ENCODE measurements at places on chromosomes 12 and 14. TPM values are rescaled to one million over a fixed set of nuclear protein-coding genes. Genes with fewer than 3 reads are reported as not detected.

Gene EPYC
- not detected for total RNA-seq

Gene SERPINA1
- total RNA-seq, result 10.5 TPM

Gene GPRC5D
- total RNA-seq, result not detected

Gene LLPH
- total RNA-seq, result 0.29 TPM

Gene PNP
- total RNA-seq, result 11.3 TPM

Gene MYO1H
- total RNA-seq, result not detected

Gene NELL2
- total RNA-seq, result 133 TPM

Gene SCYL2
- 22.3 TPM for total RNA-seq

- H3K36me3 ChIP-seq, result no peaks in the 10 kb centered on the region
- DNase-seq, result no peak
- peaks cover 66% of the 10 kb centered on the region for H3K4me1 ChIP-seq
- H3K27ac ChIP-seq, result no peak overlapping the region
- H3K4me3 ChIP-seq, result no peak overlapping the region
Observed at GRCh38 chr14:101873076-101873825, 91.1 kb upstream of the DYNC1H1 start.

DNA sequence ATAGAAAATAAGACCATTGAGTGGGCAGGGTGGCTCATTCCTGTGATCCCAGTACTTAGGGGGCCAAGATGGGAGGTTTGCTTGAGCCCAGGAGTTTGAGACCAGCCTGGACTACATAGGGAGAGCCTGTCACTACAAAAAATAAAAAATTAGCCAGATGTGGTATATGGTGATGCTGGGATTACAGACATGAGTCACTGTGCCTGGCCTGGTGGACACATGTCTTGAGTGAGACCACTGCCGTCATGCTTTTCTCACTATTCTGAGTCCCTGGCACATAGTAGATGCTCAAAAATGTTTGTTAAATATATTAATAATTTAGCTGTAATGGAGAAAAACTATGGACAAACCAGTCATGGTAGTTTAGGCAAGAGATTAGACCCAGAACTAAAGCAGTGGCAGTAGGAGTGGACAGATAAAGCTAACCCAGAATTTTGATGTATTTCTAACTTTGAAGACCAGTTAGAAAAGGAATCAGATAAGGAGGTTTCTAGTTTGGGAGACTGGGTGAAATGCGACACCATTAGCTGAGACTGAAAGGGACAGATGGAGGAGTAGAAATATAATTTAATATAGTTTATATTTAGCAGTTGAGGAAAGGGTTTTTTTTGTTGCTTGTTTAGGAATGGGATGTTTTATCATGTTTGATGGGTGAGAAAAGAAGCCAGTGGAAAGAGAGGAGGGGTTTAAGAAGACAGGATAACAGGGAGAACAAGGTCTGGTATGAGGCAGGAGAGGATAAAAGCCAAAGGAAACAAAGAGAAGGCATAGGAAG lies 7.4 kb upstream of the PTGES3 start:
- no peaks in the 10 kb centered on the region for H3K27me3 ChIP-seq
- DNase-seq, result no peak
- H3K4me3 ChIP-seq, result no peak overlapping the region

DNA sequence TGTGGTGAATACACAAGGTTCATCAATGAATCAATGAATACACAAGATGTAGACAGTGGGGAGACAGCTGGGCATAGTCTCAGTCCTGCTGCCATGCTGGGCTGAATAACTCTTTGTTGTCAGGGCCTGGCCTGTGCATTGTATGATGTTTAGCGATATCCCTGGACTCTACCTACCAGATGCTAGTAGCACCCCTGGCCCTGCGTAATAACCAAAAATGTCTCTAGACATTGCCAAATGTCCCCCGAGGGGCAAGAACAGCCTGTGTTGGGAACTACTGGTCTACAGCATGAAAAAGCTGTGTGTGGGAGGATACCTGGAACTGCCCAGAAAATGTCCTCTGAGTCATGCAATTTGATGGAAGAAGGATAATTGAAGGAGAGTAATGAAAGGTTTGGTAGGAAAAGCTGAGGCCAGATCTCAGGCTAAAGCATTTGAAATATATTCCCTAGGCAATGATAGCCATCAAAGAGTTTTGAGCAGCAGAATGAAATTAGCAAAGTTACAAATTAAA lies 128.2 kb downstream of the TMEM30B start:
- no peaks in the 10 kb centered on the region for H3K4me1 ChIP-seq
- no peak for DNase-seq
- H3K36me3 ChIP-seq, result no peaks in the 10 kb centered on the region
- no peak overlapping the region for H3K27ac ChIP-seq

DNA sequence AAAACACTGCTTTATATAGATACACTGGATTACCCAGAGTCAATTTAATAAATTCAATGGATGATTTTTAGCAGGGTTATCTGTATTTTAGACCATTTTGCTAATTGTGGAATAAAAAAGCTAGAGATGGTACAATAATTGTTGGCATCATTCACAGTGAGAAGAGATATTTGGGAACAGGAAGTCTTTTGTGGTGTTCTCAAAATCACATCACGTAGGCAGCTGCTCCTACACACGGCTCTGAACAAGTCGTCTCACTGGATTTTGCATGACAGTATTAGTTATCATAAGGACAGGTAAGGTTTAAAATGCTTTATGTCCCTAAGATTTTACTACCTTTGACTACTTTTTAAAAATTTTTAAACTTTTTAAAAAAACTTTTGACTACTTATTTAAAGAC lies 52.0 kb downstream of the PAPLN start:
- peaks cover 73% of the 10 kb centered on the region for H3K36me3 ChIP-seq
- H3K27ac ChIP-seq, result no peak overlapping the region
- H3K4me3 ChIP-seq, result no peak overlapping the region
- peaks cover 5% of the 10 kb centered on the region for H3K4me1 ChIP-seq
- no peak for DNase-seq

DNA sequence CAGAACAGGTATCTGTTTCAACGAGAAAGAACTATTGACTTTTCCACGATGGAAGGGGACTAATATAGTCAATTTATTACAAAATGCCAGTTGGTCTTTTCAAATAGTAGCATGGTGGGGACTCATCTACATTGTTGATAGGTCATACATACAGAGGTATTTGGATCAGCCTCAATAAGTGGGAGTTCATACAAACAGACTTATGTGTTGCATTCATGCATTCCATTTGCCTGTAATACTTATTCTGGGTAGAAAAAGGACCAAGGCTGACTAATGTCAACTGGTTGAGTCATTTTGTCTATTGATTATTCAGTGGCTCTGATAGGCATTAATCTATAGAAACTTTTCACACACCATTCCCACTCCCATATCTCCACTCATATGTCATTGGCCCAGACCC lies 41.5 kb upstream of the GLIPR1 start:
- no peak overlapping the region for H3K27ac ChIP-seq
- H3K36me3 ChIP-seq, result no peaks in the 10 kb centered on the region
- no peak for DNase-seq
- no peaks in the 10 kb centered on the region for H3K4me1 ChIP-seq
- H3K4me3 ChIP-seq, result no peak overlapping the region

GRCh38 chr12:55929306-55929791 lies 1.6 kb upstream of the DGKA start:
- H3K4me3 ChIP-seq, result no peak overlapping the region
- peak overlapping the region; percentile 96 for H3K27ac ChIP-seq
- H3K27me3 ChIP-seq, result no peaks in the 10 kb centered on the region
- peaks cover 83% of the 10 kb centered on the region for H3K4me1 ChIP-seq
- no peaks in the 10 kb centered on the region for H3K36me3 ChIP-seq

- peaks cover 27% of the 10 kb centered on the region for H3K4me1 ChIP-seq
- H3K27me3 ChIP-seq, result no peaks in the 10 kb centered on the region
- no peaks in the 10 kb centered on the region for H3K36me3 ChIP-seq
- peak; percentile 20 for DNase-seq
- peak overlapping the region; percentile 49 for H3K4me3 ChIP-seq
- peak overlapping the region; percentile 65 for H3K27ac ChIP-seq
Observed at GRCh38 chr12:40692765-40693206, 547 bp downstream of the CNTN1 start.

DNA sequence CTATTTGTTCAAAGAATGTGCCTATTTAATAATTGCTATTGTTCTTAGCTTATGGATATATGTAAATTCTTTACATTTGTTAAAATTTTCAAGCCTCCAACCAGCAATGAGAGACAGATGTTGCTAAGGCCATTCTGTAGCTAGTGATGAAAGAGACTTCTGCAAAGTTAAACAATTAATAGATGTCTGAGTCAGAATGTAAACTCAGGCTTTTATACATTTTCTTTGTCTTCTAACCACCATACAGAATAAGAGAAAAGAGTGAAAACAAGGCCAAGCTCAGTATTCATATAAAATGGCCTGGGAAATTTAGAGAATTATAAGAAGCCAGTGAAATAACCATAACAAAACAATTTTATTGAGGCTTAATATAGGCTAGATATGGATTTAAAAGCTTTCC lies 1102.3 kb upstream of the SEL1L start:
- no peaks in the 10 kb centered on the region for H3K36me3 ChIP-seq
- H3K4me3 ChIP-seq, result no peak overlapping the region
- no peaks in the 10 kb centered on the region for H3K4me1 ChIP-seq

DNA sequence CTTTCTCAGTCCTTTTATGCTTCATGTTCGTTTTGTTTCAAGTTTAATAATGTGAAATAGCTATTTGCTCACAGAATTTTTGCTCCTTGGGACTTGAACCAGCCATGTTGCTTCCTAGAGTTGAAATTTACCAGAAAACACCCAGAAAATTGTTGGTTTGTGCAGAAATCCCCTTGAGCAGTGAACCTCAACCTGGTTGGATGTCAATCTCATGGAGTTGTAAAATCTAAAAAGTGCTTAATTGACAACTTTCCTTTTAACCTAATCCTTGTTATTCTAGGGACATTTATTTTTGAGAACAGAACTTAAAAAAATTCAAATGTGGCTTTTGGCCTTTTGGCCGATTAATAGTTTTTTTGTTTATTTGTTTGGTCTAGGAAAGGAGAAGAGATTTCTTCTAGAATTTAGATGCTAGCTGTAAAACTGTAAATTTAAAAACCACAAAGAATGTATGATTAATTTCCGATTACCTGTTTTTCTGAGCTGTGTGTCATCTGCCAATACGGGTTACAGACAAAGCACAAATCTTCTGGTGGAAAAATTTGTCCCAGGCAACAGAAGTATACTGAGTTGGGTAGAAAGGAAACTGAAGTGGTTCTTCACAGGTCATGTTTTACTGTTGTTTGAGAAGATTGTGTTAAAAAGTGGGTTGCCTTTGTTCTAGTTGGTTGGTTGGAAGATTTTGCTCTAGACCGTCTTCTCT lies 154.4 kb downstream of the FUT8 start:
- H3K27me3 ChIP-seq, result no peaks in the 10 kb centered on the region
- peaks cover 15% of the 10 kb centered on the region for H3K36me3 ChIP-seq
- no peak overlapping the region for H3K4me3 ChIP-seq
- H3K4me1 ChIP-seq, result peaks cover 4% of the 10 kb centered on the region

DNA sequence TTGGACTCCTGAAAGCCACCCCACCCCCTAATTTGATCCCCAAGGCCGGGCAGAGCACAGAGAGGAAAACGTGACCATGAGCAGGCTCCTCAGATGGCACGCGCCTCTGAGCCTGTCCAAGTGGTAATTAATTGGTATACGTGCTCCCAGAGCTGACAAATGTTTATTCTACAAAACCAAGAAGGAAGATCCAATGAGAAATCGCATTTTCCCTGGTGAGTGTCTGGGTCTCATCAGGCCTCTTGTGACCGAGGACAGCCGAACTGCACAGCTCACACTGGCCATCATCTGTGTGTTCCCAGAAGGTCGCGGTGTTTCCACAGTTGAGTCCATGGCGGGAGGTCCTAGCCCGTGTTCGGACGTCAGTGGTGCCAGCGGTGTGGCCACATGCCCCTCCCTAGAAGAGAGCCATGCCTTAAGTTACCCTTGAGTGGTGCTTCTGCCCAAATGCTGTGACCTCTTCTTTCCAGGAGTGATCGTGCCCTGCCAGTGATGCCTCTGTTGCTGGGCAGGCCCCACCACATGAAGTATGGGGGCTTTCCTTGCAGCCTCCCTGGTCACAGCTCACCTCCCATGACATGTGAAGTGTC lies 317.5 kb upstream of the RTL1 start:
- H3K4me1 ChIP-seq, result no peaks in the 10 kb centered on the region
- H3K36me3 ChIP-seq, result no peaks in the 10 kb centered on the region
- no peak overlapping the region for H3K4me3 ChIP-seq
- H3K27ac ChIP-seq, result no peak overlapping the region

GRCh38 chr14:48140804-48141203 lies 465.4 kb upstream of the MDGA2 start:
- DNase-seq, result no peak
- H3K27me3 ChIP-seq, result no peaks in the 10 kb centered on the region
- no peak overlapping the region for H3K4me3 ChIP-seq
- no peaks in the 10 kb centered on the region for H3K4me1 ChIP-seq

DNA sequence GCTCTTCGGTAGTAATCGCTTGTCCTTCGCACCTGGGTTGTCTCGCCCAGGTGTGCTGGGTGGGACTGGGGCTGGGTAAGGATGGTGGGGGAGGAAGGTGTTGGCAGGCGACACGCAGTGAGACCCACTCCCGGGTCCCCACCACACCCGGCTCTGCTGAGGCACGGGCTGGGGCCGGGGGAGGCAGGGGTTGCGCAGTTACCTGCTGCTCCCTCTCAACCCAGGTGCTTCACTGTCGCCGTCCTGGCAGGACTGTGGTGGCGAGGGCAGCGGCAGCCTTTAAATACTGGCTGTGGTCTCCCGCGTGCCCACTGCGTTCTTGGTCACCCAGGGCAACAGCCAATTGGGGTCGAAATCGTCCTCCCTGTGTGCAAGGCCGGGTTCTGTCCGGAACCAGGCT lies at the start of gene CCER1:
CCER1 (minus strand) TSS at position 256 of the 400 bp plus-strand sequence. CDS start 434 bp downstream, outside the sequence.
- H3K27ac ChIP-seq, result no peak within 1 kb of the TSS
- H3K36me3 ChIP-seq, result no peaks in the 10 kb centered on the region
- DNase-seq, result no peak
- no peaks in the 10 kb centered on the region for H3K27me3 ChIP-seq
